ENCODE measurements at places on chromosomes 11 and 22. TPM values are rescaled to one million over a fixed set of nuclear protein-coding genes. Genes with fewer than 3 reads are reported as not detected.

Gene CENPM
- 1.8 TPM for total RNA-seq

DNA sequence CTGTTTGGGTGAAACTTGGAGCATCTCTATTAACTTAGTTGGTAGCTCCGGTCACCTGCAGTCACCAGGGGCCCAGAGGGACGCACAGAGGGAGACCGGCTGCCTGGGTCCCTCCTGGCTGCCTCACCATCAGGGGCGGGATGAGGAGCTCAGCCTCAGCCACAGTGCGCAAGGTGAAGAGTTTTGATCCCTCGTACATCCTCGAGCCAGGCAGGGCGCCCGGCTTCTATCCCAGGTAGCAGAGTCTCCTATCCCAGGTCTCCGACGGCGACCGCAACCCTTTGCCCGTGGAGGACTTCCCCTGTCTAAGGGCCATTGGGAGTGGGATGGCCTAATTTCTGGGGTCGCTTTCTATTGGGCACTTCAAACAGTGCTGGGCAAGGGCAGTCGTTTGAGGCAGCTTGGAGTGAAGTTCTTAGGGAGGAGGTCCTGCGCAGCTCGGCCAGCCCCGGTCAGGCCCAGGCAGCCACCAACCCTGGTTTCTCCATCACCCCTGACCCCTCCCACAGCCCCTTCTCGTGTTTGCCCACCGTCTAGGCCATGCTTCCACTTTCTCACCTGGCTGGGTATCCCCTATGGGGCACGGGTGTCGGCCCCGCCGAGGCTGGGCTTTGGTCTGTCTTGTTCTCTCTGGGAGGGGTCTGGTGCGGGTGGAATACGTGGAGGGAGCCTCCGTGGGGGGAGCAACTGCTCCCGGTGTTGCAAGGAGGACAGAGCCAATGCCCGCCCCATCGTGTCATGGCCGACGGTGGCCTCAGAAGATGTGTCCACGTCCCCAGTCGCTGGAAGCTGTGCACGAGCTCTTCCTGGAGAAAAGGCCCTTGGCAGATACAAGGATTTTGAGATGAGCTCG lies 3.6 kb upstream of the MRGPRG start:
- DNase-seq: peak; percentile 72
- H3K4me3 ChIP-seq: no peak overlapping the region
- H3K36me3 ChIP-seq: no peaks in the 10 kb centered on the region

DNA sequence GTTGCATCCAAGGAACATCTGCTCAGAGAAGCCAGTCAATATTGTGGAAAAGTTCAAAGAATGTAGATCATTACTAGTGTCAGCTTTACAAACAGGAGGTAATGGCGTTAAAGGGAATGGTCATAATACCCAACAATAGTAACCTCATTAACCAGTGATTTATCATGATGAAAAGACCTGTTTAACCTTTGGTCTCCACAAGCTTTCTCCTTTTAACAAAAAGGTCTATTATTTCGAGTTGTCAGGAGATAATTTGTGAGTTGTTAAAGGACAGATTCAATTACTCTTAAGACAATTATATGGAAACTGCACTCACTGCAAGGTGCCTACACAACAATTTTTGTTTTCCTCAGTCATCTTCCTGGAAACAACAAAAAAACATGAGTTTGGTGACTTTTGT lies 73.8 kb upstream of the HTATIP2 start:
- no peaks in the 10 kb centered on the region for H3K36me3 ChIP-seq
- H3K4me3 ChIP-seq: no peak overlapping the region
- DNase-seq: no peak
- no peak overlapping the region for H3K27ac ChIP-seq
- H3K27me3 ChIP-seq: peaks cover 13% of the 10 kb centered on the region
- H3K4me1 ChIP-seq: no peaks in the 10 kb centered on the region

DNA sequence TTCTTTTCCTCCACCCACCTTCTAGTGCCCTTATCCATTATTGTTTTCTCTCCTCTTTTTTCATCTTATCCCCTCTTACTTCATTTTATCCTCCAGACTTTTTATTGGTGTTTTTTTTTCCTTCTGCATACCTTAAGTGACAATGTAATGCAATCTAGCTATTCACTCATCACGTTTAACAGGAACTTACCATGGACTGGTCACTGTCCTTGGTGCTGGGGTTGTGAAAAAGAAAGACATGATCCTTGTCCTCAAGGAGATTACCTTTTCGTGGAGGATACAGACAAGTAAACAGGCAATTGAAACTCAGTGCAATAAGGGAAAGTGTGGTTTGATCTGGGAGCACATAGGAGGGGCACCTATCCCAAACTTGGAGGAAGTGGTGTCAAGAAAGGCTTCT lies 20.7 kb downstream of the SYT9 start:
- no peak overlapping the region for H3K27ac ChIP-seq
- no peak overlapping the region for H3K4me3 ChIP-seq
- no peaks in the 10 kb centered on the region for H3K4me1 ChIP-seq

DNA sequence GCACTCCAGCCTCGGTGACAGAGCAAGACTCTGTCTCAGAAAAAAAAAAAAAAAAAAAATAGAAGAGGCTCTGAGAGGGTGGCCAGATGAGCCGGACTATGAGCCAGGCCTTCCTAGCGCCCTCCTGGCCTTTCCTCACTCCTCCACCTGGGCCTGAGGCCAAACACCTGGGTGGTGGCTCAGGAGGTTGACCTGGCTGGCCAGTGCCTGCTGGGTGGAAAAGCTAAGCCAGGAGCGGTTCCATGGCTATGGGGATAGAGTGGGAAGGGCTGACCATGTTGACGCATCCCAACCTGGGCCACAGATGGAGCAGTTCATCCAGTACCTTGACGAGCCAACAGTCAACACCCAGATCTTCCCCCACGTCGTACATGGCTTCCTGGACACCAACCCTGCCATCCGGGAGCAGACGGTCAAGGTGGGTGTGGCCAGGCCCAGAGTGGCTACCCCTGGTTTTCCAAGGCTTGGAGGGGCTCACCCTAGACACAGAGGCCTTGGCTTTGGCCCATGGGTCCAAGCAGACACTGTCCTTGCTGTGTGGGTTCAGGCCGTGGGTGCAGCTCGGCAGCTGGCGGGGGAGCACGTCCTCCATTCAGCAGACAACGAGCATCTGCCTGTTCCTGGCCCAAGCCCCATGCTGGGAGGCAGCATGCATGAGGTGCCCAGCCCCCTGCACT lies 7.6 kb downstream of the SCYL1 start:
- peak; percentile 81 for DNase-seq
- no peak overlapping the region for H3K27ac ChIP-seq
- H3K4me3 ChIP-seq: no peak overlapping the region
- H3K36me3 ChIP-seq: peaks cover 79% of the 10 kb centered on the region

Gene CCDC157
- 2.9 TPM for total RNA-seq

GRCh38 chr22:49140911-49141665 lies 686.6 kb downstream of the BRD1 start:
- no peaks in the 10 kb centered on the region for H3K4me1 ChIP-seq
- no peak overlapping the region for H3K27ac ChIP-seq
- H3K27me3 ChIP-seq: no peaks in the 10 kb centered on the region
- DNase-seq: peak; percentile 19
- no peaks in the 10 kb centered on the region for H3K36me3 ChIP-seq

GRCh38 chr11:57364851-57365660 lies 15.9 kb downstream of the PRG3 start:
- H3K4me1 ChIP-seq: peaks cover 1% of the 10 kb centered on the region
- H3K27ac ChIP-seq: no peak overlapping the region
- peaks cover 7% of the 10 kb centered on the region for H3K27me3 ChIP-seq
- H3K36me3 ChIP-seq: no peaks in the 10 kb centered on the region

GRCh38 chr11:86816251-86816726 lies 15.9 kb downstream of the PRSS23 start:
- peaks cover 42% of the 10 kb centered on the region for H3K4me1 ChIP-seq
- H3K4me3 ChIP-seq: no peak overlapping the region
- H3K36me3 ChIP-seq: no peaks in the 10 kb centered on the region
- H3K27ac ChIP-seq: peak overlapping the region; percentile 24
- no peaks in the 10 kb centered on the region for H3K27me3 ChIP-seq
- no peak for DNase-seq

DNA sequence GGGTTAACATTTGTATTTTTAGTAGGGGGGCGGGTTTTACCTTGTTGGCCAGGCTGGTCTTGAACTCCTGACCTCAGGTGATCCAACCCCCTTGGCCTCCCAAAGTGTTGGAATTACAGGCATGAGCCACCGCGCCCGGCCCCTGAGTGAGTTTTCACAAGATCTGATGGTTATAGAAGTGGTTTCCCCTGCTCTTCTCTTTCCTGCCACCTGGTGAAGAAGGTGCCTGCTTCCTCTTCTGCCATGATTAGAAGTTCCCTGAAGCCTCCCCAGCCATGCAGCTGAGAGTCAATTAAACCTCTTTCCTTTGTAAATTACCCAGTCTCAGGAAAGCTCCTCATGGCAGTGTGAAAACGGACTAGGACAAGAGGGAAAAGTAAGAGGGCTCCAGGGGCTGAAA lies 259.1 kb upstream of the PLET1 start:
- no peak for DNase-seq
- no peaks in the 10 kb centered on the region for H3K36me3 ChIP-seq
- no peak overlapping the region for H3K4me3 ChIP-seq
- no peaks in the 10 kb centered on the region for H3K27me3 ChIP-seq
- no peaks in the 10 kb centered on the region for H3K4me1 ChIP-seq

- H3K4me3 ChIP-seq: no peak within 1 kb of the TSS
- H3K4me1 ChIP-seq: no peaks in the 10 kb centered on the region
- H3K27ac ChIP-seq: no peak within 1 kb of the TSS
- no peaks in the 10 kb centered on the region for H3K36me3 ChIP-seq
Observed at GRCh38 chr11:118342503-118343161, at the start of gene CD3D. CD3D (minus strand) TSS chr11:118342705; CDS start chr11:118342607, 98 bp downstream.

GRCh38 chr11:34830648-34831047 lies 85.5 kb downstream of the APIP start:
- no peak for DNase-seq
- H3K36me3 ChIP-seq: no peaks in the 10 kb centered on the region
- no peak overlapping the region for H3K4me3 ChIP-seq
- no peak overlapping the region for H3K27ac ChIP-seq

DNA sequence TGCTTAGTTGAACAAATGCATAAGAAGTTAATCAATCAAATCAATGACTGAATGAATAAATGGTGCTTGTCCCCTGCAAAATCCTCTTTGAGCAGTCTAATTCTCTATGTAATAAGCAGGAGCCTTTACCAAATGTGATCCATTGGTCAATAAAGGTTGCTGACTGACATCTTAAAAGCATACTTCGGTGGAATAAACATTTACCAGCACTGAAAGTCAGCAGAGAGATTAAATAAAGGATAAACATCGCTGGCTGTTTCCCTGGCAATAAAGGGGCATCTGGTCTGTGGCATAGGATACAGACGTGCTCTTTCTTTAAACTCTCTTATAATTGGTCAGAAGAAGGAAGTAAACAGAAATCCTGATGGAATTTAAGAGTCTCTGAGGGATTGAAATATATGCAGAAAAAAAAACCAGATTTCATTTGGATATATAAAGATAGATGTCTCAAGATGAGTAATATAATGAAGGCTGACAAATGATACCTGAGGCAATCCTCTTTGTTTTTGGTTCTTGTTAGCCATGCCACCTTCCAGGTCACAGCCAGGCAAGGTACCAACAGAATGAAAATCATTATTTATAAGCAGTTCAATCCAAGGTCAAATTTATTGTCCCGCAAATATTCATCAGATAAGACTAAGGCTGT lies 578.4 kb upstream of the CCDC90B start:
- H3K27ac ChIP-seq: no peak overlapping the region
- no peak overlapping the region for H3K4me3 ChIP-seq
- H3K36me3 ChIP-seq: no peaks in the 10 kb centered on the region
- no peak for DNase-seq
- no peaks in the 10 kb centered on the region for H3K4me1 ChIP-seq

- no peak for DNase-seq
- H3K4me3 ChIP-seq: no peak overlapping the region
- H3K36me3 ChIP-seq: no peaks in the 10 kb centered on the region
- no peaks in the 10 kb centered on the region for H3K27me3 ChIP-seq
- H3K4me1 ChIP-seq: peaks cover 18% of the 10 kb centered on the region
Observed at GRCh38 chr22:17915676-17916075, 108.7 kb downstream of the MICAL3 start.

DNA sequence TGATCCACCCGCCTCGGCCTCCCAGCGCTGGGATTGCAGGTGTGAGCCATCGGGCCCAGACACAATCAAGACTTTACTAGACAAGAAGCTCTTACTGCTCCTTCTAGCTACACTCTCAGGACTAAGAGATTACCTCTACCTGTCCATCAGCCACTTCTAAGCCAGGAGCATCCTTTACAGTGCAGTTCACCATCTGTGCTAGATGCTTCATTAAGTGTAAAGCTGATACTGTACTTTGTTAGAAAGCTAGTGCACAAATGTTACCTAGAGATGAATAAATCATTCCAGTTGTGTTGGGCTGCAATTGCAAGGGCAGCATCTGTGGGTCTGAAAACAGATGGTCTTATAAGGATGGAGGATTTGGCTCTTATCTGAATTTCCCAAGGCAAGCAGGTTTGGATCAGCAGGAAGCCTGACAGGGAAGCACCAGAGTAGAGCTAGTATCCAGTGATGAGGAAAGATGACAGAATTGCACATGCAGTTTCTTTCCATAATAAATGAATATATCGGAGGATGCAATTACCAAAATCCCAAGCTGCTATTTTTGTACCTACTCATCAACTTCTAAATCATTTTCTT lies 58.3 kb downstream of the FAM168A start:
- no peak overlapping the region for H3K27ac ChIP-seq
- H3K4me1 ChIP-seq: peaks cover 4% of the 10 kb centered on the region
- H3K4me3 ChIP-seq: no peak overlapping the region
- no peaks in the 10 kb centered on the region for H3K36me3 ChIP-seq
- DNase-seq: no peak

DNA sequence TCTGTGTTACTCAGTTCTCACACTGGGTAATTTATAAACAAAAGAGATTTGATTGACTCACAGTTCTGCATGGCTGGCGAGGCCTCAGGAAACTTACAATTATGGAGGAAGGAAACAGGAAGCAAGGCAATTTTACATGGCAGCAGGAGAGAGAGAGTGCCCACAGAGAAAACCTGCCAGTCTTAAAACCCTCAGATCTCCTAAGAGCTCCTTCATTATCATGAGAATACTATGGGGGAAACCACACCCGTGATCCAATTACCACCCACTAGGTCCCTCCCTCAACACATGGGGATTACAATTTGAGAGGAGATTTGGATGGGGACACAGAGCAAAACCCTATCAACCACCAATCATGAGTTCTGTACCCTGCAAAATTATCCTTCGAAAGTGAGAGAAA lies 1180.8 kb downstream of the JRKL start:
- no peaks in the 10 kb centered on the region for H3K36me3 ChIP-seq
- H3K27ac ChIP-seq: no peak overlapping the region
- no peak overlapping the region for H3K4me3 ChIP-seq
- DNase-seq: no peak

- H3K27ac ChIP-seq: no peak overlapping the region
- H3K36me3 ChIP-seq: peaks cover 23% of the 10 kb centered on the region
- H3K4me3 ChIP-seq: no peak overlapping the region
Observed at GRCh38 chr22:44136112-44136511, 44.6 kb upstream of the PARVG start.

Gene SYT13
- total RNA-seq: under 0.01 TPM
